AG08396 (cell line): ENCODE measurements at places on chromosomes 5 and 9.

GRCh38 chr9:126501383-126502331 lies 112.1 kb upstream of the LMX1B start:
- no peak for DNase-seq

GRCh38 chr9:132531710-132532570 lies 50.5 kb upstream of the BARHL1 start:
- no peak for DNase-seq

DNA sequence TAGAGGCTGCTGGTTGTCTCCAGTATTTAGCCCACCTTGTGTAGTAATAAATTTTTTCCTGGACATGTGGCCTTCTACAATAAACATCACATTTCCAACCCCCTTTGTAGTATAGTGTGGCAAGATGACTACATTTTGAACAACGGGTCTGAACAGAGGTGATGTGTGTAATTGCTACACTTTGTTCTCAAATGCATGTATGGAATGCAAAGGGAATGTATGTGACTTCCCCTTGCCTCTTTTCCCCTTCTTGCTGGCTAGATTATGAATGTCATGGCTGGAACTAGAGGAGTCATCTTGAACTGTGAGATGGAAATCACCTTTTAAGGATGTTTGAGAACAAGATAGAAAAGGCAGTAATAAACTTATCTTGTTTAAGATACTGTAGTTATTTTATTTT lies 54.5 kb downstream of the PRR16 start:
- no peak for DNase-seq

- no peak for DNase-seq
These were observed 4.8 kb downstream of the SUB1 start for GRCh38 chr5:32589942-32590869.

GRCh38 chr5:93588352-93589151 lies 5.5 kb downstream of the NR2F1 start:
- no peak for DNase-seq

- no peak for DNase-seq
These were observed 51.2 kb downstream of the PARP8 start for GRCh38 chr5:50717651-50718050.

DNA sequence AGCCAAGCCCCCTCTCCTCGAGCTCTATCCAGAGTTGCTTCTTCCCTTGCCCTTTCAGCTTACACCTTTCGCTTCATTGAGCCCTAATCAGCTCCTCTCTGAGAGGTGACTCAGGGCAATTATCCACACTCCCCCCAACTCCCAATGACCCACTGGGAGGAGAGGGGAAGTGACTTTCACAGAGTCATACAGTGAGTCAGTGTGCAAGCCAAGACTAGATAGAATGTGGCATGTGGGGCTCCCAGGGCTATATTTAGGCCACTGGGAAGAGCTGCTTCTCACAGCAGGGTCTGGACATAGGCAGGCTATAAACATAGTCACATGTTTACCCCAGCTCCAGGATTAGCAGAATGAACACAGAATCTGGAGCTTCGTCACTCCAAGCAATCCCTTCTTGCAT lies 57.4 kb downstream of the NRG2 start:
- DNase-seq: peak; percentile 80

DNA sequence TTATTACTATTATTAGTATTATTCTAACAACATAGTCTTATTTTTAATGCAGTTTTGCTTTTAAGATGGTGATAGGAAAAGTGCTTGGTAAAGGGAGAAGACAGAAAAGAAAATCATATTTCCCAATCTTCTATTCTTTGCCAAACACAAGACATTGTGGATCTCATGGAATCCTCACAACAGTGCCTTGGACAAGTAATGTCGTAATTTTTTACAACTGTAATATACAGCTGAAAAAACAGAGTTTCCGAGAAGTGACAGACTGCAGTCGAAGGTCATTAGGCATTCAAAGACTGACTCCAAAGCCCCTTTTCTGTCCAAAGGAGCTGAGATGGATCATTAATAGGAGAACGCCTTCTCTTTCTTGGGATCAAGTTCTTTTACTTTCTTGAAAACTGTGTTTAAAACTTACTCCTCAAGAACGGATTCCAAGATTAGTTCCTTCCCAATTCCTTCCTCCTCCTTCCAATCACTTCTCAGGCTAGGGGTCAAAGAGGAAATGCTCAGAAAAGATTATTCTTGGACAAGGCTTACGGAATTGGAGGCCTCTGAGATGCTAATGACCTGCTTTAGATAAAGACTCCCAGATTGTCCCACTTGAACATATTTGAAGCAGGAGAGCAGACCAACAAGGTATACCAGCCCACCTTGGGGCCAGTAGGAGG lies 24.3 kb upstream of the TRIM32 start:
- DNase-seq: no peak

GRCh38 chr5:131791866-131792265 lies 5.0 kb downstream of the FNIP1 start:
- no peak for DNase-seq

DNA sequence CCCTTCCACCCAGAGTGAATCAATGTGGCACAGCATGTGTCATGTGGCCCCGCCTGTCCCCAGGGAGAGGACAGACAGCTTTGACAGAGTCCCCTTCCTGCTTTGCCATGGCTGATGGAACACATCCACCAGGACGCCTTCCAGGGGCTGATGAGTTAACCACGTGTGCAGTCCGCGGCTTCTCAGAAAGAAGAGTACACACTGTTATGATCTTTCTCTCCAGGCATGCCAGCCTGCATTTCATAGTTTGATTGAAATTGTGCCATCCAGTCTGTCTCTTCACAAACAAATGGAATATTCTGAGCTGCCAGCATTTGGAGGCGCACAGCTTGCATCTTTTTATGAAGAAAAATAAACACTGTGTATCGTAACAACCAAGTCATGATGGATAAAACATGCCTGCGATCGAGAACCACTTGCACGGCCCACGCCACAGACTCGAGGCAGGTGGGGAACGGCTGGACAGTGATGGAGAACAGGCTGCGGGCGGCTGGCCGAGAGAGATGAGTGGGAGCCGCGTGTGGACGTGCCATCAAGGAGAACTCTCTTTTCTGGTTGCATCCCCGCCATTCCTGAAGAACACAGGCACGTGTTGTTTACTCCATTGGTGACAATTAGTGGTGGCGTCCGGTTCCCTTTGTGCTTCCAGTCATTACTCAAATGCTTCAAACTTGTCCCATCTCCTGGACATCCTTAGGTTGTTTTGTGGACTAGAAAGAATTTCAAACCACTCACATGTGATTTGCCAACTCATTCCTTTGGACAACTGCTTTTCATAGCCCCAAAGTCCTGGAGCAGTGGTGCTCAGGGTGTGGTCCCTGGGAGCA lies 220.2 kb downstream of the AGTPBP1 start:
- no peak for DNase-seq

GRCh38 chr5:57778501-57779091 lies 296.0 kb upstream of the ACTBL2 start:
- DNase-seq: no peak
